Stimulated activated CD8-positive, alpha-beta memory T cell treated with anti-CD3 and anti-CD28 coated beads, Interleukin-4, amount 100 ng/mL, for 1 hour (primary cell): ENCODE measurements at places on chromosomes 4 and X.

DNA sequence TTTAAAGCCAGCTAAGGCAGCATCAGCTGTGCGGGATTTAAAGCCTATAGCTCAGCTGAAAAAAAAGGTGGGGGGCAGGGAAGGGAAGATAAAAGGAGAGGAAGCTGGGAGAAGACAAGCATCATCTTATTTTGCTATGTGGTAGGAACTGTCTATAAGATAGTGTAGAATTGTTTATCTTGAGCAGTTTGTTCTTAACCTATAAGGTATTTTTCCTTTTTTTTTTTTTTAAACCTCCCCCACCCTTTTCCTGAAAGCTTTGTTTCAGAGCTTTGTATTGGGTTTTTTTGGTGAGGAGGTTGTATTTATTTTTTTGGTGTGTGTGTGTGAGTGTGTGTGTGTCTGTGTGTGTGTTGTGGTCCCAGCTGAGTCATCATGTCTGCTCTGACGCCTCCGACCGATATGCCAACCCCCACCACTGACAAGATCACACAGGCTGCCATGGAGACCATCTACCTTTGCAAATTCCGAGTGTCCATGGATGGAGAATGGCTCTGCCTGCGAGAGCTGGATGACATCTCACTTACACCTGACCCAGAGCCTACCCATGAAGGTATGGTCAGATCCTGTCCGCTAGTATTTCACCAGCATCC, 531 bp downstream of the RUFY3 start:
- DNase-seq, result no peak

GRCh38 chr4:169314906-169315305, 44.1 kb upstream of the SH3RF1 start:
- no peak for DNase-seq

DNA sequence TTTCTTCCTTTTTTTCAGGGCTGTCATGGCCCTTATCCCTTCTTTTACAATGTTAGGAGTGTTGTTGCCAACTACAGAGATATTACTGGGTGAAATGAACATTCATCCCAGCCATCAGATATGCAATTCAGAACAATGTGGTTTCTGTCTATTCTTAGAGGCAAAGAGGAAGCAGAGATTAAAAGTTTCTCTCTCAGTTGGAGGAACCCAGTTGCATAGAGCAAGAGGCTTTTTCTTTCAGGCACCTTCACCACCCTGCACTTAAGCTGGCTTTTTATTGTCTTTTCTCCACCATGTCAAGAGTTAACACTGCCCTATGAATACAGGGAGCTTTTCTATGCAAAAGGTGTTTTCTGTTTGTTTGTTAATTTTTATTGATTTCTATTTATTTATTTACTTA, 1559.6 kb upstream of the IGFBP7 start:
- DNase-seq, result no peak

- DNase-seq, result no peak
Measured at GRCh38 chr4:82906469-82906868, 5.9 kb downstream of the THAP9 start.

DNA sequence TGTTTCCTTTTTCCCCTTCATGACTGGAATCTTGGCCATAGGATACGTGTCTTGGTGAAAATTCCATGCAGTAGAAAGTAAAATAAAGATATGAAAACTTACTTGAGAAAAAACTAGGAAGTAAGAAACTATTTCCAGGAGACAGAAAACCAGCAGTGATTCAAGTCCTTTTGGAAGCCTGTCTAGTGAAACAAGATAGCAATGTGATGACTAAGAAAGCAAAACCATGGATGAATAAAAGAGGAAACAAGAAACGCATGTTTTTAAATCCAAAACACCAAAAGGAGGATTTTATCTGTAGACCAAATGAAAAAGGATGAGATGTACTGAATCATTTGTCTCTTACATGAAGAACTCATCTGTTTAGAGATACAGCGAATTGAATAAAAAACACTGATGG, 1430.0 kb downstream of the ARAP2 start:
- no peak for DNase-seq

DNA sequence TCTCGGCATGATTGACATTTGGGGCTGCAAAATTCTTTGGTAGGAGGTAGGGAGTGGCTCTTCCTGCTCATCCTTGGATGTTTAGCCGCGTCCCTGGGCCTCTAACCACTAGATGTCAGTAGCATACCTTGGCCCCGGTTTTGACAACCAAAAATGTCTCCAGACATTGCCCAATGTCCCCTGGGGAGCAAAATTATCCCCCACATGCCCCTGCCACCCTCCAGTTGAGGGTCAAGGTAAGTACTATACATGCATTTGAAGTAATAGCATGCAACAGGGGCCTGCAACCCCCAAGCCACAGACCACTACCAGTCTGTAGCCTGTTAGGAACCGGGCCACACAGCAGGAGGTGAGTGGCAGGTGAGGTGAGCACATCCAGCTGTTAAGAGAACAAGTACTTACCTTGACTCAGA, 17.6 kb upstream of the KIAA1210 start:
- no peak for DNase-seq

- no peak for DNase-seq
Measured at GRCh38 chrX:107678957-107679740, 50.8 kb downstream of the PRPS1 start.

DNA sequence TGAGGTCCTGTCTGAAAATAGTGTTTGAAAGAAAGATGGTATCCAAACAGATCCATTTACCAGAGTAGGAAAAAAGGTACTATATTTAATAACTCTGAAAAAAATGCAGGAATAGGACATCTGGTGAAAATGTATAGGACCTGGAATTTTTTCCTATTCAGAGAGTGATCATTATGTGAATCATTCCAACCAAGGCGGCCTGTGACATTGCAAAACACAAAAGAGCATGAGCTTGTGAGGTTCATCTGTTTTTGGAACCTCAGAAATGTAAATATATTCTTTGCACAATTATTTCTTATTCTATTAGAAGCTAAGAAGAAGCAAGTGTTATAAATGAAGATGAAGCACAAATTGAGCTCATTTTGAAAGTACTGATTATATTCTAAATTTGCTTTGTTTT, 2.0 kb downstream of the C4orf51 start:
- DNase-seq, result no peak

DNA sequence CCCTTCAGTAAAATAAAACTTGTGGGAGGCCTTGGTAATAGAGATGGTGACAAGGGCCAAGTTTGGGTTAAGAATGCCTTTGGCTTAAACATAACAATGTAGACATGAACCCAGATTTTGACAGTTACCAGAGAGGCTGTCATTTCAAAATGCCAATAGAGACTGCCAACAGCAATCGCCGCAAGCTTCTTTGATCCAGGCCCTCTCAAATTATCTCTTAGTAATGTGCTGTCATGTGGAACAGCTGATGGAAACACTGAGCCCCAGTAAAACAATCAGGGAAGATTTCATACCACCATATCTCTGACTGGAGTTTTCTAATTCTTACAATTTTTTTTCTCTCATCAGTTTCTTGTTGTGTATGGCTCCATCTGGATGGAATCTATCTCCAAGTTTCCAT, 80.5 kb downstream of the ZNF330 start:
- DNase-seq, result no peak

GRCh38 chrX:1416327-1416784, 24.4 kb upstream of the SLC25A6 start:
- no peak for DNase-seq

- no peak for DNase-seq
Measured at GRCh38 chr4:137762591-137762990, 230.3 kb upstream of the PCDH18 start.

DNA sequence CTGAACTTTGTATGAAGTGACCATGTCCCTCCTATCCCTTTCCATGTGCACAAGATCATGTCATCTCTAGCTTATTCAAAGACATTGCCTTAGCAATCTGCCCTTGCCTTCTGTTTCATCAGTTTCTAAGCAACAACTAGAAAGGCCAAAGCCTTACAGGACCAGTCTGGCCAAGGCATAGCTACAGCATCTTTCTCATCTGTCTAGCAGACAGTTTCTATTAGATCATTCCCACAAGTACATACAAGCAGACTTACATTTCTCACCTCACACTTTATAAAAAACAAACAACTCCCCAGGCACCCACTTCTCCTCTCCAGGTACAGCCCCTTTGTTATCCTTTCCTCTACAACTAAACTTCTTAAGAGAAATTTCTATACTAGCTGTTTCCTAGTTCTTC, 188.7 kb upstream of the AADAT start:
- no peak for DNase-seq

- DNase-seq, result no peak
Measured at GRCh38 chr4:133598779-133599178, 449.7 kb downstream of the PCDH10 start.

DNA sequence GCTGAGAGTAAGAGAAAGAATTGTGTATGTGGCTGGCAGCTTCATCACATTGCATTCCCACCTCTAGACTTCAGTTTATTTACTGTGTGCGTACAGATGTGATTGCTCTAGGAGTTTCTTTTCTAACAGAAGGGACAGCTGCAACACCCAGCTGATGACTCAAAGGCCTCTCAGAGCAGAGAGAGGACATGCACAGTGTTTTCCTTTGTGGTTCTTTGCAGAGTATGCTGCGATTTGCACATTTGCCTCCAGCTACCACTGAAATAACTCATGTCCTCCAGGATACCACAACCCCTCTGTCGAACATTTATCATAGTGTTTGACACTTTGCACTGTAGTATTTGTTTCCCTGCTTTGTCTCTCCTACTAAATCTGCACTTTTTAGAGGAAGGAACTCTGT, 294.1 kb downstream of the STIM2 start:
- DNase-seq, result no peak

DNA sequence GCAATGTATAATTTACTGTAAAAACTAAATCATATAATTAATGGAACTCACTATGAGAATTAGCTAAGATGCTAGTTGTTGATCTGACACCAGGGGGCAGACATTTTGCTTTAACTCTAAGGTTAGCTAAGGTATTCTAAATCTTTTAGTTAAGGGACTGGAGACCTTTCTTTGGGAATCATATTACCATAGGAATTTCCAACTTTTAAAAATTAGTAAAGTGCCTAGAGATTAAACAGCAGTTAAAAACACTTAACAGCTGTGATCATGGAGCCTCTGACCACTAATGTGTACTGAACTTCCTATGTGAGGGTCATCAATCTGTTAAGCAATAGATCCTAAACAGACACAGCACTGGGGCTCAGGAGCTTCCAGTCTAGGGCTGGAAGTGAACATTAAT, 226.6 kb downstream of the NSUN7 start:
- no peak for DNase-seq

DNA sequence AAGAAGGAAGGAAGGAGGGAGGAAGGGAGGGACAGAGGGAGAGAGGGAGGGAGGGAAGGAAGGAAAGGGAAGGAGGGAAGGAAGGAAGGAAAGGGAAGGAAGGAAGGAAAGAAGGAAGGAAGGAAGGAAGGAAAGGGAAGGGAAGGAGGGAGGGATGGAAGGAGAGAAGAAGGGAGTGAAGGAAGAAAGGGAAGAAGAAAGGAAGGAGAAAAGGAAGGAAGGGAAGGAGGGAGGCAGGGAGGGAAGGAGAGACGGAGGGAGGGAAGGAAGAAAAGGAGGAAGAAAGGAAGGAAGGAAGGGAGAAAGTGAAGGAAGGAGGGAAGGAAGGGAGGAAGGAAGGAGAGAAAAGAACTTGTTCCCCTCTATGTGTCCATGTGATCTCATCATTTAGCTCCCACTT, 465.0 kb downstream of the KCTD8 start:
- no peak for DNase-seq

GRCh38 chr4:40632080-40632479, 2.4 kb upstream of the RBM47 start:
- DNase-seq, result no peak

- no peak for DNase-seq
Measured at GRCh38 chr4:111977419-111977965, 167.8 kb upstream of the FAM241A start.

DNA sequence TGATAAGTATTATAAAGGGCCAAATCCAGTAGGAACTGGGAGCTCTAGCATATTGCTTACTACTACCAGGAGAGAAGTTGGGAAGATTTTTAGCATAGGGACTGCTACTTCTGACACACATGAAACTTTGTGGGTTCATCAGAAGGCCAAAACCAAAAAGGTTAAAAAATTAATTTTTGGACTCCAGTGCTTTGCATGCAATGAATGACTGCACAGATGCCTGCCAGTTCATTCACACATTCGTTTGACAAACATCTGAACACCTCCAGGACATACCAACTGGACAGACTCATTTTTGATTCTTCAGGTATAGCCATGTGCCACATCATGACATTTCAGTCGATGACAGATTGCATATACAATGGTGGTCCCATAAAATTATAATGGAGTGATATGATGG, 79.8 kb downstream of the MID1IP1 start:
- DNase-seq, result no peak

DNA sequence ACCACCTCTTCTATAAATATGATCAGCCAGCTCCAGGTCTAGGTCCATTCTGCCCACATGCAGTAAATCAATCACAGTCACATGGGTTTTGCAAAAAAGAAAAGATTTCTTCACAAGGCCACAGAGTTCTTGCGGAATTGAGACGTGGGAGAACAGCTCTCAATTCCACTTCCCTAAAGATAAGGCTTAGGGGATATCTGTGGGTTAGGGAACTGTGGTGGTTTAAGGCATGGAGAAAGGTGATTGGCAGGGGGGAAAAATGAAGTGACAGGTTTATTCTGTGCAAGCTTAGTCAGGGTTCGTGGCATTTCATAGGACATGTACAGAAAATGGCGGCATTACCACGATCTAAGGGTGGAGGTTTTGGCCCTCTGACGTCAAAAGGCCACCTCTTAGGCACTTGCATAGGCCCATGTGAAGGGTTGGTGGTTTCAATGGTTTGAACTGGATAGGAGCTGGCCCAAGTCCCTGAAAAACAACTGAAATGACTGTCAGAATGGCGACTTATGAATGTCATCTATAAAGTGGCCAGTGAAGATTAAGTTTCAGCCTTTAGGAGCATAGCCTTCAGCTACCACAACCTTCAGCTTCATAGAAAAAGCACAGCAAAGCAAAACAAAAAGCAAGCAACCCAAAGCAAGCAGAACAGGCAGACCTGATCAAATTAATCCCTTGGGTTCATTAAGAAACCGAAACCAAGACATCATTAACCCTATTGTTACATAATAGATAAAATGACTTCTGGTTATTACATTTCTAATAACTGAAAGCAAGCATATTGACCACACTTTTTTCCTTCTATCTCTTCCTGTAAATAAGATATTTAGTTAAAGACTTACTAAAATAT, 289.8 kb upstream of the SFRP2 start:
- no peak for DNase-seq
